ENCODE measurements at places on chromosomes 5 and 9.

- DNase-seq = no peak
Measured at GRCh38 chr5:76983468-76983867, 30.6 kb downstream of the CRHBP start.

GRCh38 chr9:129006328-129007034 lies 21.6 kb downstream of the SH3GLB2 start:
- peak; percentile 82 for DNase-seq

DNA sequence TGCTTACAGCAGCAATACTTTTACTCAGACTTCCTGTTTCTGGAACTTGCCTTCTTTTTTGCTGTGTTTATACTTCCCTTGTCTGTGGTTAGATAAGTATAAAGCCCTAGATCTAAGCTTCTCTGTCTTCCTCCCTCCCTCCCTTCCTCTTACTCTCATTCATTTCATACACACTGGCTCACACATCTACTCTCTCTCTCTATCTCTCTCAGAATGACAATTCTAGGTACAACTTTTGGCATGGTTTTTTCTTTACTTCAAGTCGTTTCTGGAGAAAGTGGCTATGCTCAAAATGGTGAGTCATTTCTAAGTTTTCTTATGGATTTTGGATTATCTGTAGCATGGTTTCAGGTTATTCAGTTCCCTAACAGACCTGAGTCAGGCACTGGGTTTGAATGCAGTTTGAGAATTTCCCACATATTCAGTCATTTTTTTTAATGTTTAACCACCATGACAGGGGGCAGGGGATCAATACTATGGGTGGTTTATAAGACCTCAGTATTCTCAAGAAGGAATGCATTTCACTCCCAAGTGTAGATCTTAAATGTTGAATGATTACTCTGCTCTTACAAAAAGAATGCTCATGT lies at the start of gene IL7R:
Gene IL7R, plus strand, starts transcription at position 127 of the 587 bp plus-strand sequence. Its CDS starts 87 bp downstream, at position 214.
- DNase-seq = peak; percentile 31

DNA sequence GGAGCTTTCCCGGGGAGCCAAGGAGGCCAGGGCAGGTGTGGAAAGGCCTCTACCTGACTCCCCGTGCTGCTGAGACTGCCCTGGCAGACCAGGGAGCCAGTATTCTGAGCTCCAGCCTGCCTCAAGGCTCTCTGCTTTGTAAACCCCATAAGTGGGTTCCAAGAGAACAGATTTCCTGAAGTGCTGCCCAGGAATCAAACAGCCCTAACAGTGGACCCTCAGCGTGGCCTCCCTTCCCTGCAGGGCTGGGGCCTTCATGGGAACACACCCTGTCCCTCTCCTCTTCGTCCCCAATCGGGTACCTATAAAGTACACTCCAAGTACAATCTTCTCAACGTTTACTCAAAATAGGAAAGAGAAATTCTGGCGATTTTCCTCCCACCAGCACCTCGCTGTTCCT lies 252.5 kb downstream of the FSTL4 start:
- no peak for DNase-seq

- DNase-seq = no peak
Measured at GRCh38 chr5:103621548-103621930, 59.0 kb upstream of the NUDT12 start.
